ENCODE measurements at places on chromosomes 5 and 9.

DNA sequence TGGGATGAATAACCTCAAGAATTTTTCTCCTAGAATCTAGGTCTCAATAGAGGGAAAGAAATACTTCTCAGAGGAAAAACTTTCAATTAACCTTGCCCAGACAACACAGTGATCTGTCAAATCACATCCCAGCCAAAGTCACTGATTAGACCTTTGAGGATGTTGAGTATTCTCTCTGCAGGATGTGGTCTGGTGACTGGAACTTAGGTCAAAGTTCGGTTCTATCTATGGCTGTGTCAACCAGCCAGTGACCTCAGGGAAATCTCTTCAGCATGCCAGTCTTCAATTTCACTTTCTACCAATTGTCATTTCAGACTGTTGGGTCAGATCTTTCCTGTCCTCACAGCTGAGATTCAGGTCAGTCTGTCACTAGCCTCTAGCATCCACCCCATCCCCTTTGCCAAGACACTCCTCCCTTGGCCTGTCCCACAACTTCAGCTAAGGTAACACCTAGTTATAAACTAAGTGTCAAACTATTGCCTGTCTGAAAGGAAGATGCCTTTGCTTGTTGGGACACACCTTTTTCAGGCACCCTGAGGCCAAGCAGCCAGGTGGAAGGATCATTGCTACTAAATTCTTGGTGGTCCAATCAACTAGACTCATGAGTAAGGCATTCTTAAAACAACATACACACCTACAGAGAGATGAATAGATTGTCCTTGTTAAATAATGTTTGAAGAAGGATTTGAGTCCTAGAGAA lies 156.3 kb upstream of the FST start:
- no peak for DNase-seq

GRCh38 chr5:74648835-74649293 lies 8.3 kb upstream of the ENC1 start:
- no peak for DNase-seq

- DNase-seq = no peak
These were observed 460.0 kb downstream of the PSAT1 start for GRCh38 chr9:78756813-78757510.

DNA sequence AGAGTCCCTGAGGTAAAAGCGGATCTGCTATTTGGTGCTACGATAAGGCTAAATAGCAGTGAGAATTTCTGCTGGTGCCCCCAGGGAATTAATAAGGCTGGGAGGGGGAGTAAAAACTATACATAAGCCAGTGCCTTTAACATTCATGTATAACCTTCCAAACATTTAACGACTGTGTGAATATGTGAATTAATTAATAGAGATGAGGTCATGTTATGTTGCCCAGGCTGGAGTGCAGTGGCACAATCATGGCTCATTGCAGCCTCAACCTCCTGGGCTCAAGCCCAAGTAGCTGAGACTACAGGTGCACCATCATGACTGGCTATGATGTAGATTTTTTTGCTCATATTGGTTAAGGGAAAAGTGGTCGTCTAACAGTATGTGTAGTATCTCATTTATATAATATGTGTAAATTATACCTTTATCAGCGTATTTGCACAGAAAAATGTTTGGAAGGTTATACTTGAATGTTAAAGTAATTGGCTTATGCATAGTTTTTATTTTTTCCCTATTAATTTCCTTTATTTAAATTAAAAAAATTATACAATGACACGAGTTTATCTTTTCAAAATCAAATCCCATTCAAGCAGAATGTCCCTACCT lies 64.6 kb downstream of the EHMT1 start:
- no peak for DNase-seq

GRCh38 chr5:158394102-158394501 lies 535.2 kb upstream of the CLINT1 start:
- DNase-seq = no peak

DNA sequence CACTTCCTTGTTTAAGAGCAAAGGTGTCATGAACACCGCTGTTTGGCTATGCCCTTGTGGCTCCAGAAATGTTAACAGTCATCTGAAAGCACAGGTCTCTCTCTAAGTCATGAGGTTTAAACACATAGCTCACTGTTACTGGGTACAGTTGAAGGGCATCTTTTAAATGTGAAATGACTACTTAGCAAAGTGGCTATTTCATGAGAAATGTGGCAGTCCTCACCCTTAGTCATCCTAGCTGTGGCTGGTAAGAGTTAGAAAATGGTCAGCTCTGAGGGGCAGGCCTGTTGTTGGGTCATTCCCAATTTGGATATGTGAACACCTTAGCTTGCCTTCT lies 24.2 kb upstream of the TMEM171 start:
- no peak for DNase-seq

- DNase-seq = peak; percentile 59
These were observed 36.4 kb downstream of the GLT6D1 start for GRCh38 chr9:135602789-135603481.

DNA sequence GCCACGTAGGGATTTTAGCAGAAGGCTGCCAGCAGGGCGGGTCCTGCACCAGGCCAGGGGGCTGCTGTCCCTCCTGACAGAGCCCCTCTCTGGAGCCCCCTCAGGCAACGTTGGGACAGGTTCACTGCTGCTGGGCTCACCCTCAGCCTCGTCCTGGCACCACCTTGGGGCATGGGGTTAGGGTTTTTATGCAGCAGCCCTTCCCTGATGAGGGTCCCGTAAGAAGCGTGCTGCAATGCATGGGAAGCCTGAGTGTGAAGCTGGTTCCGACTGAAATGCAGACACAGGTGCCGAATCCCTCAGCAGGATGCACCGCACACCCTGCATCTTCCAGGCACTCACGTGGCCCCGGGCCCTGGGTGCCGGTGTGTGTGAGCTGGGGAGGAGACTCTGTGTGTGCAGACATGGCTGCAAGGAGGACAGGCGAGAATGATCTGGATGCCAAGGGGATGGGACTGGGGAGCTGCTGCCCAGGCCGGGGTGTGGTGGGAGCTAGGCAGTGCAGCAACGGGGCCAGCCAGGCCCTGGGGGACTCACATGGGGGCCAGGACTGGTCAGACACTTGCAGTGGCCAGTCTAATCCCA lies 27.1 kb downstream of the ZDHHC11B start:
- DNase-seq = no peak

- DNase-seq = peak; percentile 42
These were observed 35.6 kb downstream of the TNFSF8 start for GRCh38 chr9:114894609-114895433.

DNA sequence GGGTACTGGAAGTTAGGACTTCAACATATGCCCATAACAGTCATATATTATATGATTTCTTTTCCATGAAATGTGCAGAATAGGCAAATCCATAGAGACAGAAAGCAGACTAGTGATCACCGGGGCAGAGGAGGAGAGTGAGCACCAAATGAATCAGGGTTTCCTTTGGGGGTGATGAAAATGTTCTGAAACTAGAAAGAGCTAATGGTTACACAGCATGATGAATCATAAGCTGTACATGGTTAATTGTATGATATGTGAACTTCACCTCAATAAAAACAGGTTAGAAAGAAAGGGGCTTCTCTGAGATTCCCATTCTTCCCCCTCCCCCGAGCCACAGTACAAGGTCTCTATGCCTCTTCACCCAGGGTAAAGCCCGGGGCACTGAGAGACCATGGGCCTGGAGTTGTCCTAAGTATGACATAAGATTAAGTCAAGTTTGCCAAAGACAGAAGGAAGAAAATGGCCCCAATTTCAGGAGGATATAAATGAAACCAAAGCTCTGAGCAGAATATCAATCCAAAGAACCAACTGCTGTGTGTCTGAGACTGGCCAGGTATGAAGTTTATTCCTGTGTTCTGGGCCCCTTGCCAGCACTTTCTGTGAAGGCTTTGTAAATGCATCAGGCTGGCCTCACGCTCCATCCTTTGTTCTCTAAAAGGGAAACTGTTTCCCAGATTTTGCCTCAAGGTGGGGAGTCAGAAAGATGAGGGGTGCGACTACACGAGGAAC lies 243.8 kb downstream of the CDK5RAP2 start:
- DNase-seq = no peak

- DNase-seq = no peak
These were observed 19.2 kb upstream of the SMC2 start for GRCh38 chr9:104074876-104075275.

DNA sequence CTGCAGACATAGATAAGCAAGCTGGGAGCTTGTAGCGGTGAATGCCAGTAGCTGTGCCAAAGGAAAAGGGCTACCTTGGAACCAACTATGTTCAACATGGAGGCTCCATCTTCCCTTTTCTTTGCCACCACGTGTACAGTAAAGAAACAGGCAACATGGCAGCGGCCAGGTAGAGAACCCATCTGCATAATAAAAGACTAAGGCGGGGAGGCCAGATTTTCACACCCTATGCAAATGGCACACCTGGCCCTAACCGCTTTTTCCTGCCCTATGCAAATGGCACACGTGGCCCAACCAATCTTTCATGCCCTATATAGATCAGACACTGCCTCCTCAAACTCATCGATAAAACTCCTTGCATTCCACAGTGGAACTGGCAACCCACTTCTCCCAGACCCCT lies 477.5 kb upstream of the EDIL3 start:
- no peak for DNase-seq

GRCh38 chr9:91625331-91625730 lies 201.7 kb upstream of the NFIL3 start:
- DNase-seq = no peak

DNA sequence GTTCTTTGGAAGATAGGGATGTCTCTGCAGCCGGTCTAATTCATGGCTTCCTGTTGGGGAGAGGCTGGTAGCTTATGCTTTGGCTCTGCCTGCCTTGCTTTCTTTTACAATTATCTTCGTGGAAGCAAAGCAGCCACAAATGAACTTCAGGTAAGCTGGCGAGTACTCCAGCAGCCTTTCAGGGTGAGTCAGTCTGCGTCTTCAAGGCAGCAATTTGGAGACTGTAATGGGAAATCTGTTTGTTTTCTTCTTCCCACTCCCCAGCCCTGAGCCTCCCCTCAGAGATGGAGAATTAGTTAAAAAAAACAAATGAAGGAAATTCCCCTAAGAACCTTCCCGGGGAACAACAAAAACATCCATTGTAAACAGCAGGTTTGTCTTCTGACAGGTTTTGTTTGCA lies 100.1 kb downstream of the PSAT1 start:
- DNase-seq = no peak

- no peak for DNase-seq
These were observed 1925.3 kb upstream of the ACO1 start for GRCh38 chr9:30459156-30459555.

DNA sequence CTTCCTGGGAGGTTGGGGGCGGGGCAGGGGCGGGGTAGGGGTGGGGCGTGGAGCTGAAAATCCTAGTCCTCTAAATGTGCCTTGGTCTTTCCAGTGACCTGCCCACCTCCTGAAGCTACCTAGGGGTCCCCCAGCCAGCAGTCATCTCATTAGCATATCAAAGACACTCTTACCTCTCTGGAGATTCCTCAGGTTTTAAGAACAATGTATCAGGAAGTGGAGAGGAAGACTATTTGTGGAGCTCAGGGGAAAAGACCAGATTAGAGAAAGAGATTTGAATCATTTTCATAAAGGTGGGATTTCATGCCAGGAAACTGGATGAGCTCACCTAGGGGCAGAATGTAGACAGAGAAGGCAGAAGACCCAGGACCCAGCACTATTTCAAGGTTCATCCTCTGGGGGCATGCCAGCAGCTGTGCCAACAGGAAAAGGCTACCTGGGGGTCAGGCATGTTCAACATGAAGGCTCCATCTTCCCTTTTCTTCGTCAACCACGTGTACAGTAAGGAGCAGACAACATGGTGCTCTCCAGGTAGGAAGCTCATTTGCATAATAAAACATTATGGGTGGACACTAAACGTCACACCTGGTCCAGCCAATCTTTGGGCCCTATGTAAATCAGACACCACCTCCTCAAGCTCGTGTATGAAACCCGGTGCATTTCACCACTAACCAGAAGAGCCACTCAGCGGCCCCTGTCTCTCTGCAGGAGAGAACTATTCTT lies 6.9 kb downstream of the GMCL2 start:
- DNase-seq = no peak

GRCh38 chr9:6355728-6356127 lies 27.6 kb downstream of the TPD52L3 start:
- no peak for DNase-seq
